AML-193 (cell line): ENCODE measurements at places on chromosomes 12 and 14.
A peak's percentile ranks its signal among the peaks of the same experiment; 100 is the strongest.

GRCh38 chr14:71089971-71090370 is 182.7 kb downstream of the PCNX1 start:
- no peak for DNase-seq

DNA sequence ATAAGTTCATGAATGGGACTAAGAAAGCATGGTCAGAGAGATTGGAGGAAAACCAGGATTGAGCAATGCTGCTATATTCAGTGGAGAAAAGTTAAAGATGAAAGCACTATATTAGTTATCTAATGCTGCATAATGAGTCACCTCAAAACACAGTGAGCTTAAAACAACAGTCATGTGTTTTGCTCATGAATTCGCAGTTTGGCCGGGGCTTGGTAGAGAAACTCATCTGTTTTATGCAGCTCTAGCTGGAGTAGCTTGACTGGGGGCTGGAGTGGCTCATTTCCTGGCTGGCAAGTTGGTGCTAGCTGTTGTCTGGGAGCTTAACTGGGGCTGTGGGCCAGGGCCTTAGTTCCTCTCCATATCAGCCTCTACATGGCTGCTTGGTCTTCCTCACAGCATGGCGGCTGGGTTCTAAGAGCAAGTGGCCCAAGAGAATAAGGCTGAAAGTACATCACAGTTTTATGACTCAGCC is 90.1 kb downstream of the ADCK1 start:
- DNase-seq = no peak

GRCh38 chr12:74393272-74393671 is 144.4 kb upstream of the ATXN7L3B start:
- no peak for DNase-seq

DNA sequence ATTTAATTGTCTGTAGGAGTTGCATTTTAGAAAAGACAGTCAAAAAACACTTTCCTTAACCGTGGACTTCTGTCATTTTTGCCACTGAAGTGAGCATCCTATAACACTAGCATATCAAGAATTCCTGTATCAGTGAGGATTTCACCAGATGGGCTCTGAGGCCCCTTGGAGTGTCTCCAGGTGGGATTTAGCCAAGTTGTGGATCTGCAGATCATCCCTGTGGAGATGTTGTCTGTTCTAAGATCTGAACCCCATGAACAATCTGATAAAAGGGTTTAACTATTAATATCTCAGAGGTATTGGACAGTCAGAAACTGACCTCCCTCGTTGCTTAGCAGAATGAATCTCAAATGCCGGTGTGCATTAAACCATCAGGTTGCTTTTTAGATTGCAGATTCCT is 165.0 kb upstream of the SRRM4 start:
- no peak for DNase-seq

- no peak for DNase-seq
These were observed 10.9 kb upstream of the MYH7 start for GRCh38 chr14:23446291-23446851.

DNA sequence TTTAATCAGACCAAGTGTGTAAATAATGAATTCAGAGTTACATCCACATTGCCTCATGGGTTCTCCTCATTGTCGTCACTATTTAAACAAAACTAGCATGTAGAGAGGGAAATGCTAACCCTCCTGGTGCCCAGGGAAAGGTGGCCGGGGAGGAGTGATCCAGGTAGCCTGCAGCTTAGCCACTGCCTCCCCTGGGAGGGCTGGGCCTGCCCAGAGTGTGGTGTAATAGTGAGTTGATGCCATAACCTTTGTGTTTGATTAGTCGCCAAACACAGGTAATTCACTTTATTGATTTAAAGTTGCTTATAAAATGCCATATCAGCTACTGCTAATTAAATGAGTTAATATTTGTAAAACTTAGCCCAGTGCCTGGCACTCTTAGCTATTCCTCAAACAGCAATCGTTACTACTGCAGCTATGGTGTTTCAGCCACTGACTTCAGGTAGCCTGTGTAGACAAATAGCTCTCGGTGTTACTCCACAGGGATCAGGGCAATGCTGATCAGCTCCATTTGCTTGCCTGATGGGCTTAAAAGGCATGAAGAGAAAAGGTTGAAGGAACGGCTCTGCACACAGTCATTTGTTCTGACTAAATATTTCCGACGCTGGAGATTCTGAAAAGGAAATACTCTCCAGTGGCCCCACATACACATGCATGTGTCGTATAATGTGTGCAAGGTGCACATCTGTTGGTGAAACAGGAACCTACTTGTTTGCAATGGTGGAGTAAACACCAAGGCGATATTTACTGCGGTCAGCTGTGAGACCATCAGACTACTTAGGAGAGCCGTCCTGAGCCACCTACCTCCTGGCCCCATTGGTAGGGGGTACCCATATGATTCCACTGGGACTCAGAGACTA is 45.7 kb upstream of the PRMT8 start:
- no peak for DNase-seq

DNA sequence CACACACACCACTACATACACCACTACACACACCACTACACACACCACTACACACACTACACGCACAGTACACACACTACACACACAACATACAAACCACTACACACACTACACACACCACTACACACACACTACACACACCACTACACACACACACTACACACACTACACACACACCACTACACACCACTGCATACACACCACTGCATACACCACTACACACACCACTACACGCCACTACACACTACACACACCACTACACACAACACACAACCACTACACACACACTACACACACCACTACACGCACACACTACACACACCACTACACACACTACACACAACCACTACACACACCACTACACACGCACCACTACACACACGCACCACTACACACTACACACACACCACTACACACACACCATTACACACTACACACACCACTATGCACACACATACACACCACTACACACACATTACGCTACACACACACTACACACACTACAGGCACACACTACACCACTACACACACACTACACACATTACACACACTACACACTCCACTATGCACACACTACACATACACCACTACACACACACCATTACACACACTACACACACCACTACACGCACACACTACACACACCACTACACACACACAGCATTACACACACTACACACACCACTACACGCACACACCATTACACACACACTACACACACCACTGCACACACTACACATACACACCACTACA is 12.5 kb downstream of the NOC4L start:
- DNase-seq = no peak

DNA sequence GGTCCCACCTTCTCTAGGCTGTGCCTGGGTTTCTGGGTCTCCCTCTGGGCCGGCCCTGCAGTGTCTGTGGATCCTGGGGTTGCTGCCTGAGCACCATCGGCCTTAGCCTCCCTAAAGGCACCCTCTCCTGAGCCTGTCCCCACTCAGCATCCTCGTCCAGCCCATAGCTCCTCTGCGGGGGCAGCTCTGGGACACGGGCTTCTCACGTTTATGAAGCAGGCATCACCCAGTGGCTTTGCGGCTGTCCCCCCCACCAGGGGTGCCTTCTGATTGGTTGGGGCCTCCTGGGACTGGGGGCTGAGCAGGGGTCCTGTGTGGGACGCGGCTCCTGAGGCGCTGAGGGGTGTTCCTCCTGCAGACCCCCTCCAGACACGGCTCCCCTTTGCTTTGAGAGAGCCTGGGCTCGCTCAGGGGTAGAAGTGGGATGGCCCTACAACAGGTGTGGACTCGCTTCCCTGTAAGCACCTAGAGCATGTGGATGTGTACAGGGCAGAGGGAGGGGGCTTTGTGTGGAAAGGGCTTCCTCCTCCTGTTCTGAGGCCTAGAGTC is 10.7 kb downstream of the ULK1 start:
- DNase-seq = no peak

- peak; percentile 13 for DNase-seq
These were observed 2.1 kb upstream of the ATXN7L3B start for GRCh38 chr12:74535536-74535935.

DNA sequence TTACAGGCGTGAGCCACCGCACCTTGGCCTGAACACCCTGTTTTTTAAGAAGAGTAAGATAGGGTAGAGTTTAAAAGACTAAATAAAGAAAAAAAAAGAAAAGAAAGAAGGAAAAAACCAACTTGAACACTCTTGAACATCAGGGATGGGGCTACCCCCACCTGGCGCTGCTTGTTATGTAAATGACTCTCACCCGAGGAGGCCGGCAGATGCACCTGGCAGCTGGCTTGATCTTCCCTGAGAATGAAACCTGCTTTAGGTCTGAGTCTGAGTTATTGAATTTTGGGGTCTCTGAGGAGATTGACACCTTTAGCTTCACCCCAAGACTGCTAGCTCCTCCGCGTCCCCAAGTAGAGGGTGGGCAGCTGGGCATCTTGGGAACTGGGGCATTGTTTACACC is 15.5 kb upstream of the MEG3 start:
- no peak for DNase-seq

- no peak for DNase-seq
These were observed 19.1 kb downstream of the FBRSL1 start for GRCh38 chr12:132508860-132509732.

DNA sequence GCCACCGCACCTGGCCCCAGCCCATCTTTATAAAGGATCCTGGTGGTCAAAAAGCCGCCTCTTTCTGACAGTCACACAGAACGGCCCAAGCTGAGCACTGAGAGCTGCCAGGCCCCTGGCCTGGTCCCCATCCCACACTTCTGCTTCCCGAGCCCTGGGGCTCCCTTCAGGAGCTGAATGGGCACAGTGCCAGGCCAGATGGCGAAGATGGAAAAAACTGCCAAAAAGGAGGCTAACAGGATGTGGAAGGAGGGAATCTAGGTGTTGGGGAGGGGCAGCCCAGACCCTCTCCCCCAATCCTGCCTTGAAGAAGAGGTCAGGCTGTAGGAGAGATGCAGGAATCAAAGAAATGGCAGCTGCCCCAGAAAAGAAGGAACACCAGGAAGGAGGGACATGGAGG is 5.0 kb downstream of the LPAR5 start:
- no peak for DNase-seq

- DNase-seq = no peak
These were observed 104.7 kb downstream of the PRMT8 start for GRCh38 chr12:3595721-3596120.

- DNase-seq = no peak
These were observed 193 bp downstream of the ACACB start for GRCh38 chr12:109116611-109116949.

DNA sequence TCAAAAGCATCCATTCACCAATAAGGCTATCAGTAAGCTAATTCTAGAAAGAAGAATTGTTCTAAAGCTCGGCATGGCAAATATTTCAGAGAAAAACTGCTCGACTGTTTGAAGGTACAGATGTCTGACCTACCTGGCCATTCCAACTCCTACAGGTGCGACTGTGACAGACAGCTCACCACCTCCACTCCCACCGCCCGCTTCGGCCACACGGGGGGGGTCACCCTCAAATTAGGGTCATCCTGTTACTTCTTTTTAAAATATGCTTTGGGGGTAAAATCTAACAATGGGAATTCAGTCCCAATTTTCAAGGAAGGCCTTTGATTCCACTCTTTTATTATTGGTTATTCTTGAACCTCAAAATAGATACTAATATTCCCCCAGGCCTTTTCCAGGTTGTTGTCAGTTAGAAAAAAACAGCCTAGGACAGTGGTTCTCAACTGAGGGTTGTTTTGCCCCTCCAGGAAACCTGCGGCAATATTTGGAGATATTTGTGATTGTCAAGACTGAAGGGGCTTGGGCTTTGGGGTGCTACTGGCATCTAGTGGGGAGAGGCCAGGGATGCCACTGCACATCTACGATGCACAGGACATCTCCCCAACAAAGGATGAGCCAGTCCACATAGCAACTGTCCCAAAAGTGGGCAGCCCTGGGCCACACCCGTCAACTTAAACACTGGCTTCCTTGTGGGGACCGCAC is 81.2 kb downstream of the BCL11B start:
- DNase-seq = no peak

GRCh38 chr12:106705971-106706370 is 68.5 kb upstream of the RIC8B start:
- DNase-seq = no peak

DNA sequence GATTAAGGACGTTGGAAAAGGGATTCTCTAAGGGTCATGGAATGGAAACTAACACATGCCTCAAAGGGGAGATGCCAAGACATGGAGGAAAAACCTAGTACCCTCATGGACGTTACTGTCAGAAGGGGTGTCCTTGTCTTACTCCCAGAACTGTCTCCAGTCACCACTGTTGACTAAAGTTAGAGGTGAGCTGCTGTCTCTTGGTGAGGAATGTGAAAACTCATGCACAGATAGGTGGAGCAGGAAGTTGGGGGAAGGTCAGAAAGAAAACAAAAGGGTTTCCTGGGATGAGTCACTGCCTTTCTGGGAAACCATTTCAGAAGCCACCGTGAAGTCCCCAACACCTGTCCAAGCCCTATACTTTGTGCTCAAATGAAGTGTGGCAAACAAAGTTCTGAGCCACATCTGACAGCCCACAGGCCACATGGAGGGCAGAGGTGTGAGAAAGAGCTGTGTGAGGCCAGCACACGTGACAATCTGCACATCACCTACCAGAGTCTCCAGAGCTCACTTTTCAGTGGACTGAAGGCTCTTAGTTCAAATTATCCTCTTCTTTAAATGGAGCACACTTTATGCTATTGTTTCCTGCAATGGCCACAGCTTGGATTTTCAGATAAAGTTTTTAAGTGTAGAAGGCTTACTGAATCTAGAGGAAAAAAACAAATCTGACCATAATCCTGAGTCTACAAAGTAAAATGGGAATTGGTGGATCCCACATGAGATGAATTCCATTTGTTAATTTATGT is 92.9 kb upstream of the EGLN3 start:
- DNase-seq = no peak

DNA sequence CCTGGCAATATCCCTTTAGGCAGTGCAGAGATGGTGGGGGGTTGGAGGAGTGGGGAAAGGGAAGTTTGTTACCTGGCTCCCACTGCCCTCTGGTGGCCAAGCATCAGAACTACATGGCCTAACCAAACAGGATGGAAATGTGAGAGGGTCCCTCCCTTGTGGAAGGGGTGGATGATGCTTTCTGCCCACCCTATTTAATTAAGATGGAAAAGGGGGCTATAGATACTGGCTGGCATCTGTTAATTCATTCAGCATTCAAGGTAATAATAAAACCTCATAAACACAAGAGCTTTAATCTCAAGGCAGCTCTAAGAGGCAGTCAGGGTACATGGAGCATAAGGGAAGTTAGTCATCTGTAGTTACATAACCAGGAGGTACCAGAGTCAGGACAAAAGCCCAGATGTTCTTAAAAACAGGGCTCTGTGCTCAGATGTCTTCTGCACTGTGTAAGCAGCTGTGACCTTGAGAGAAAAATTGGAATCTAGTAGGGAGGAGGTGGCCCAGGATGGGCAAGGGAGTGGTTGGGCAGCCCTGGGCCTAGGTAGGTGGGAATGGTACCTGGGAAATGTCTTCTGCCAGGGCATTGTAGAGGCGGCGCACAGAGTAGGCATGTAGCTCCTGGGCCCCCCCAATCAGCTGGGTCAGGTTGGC is 4.6 kb downstream of the AP1G2 start:
- peak; percentile 32 for DNase-seq

GRCh38 chr12:4780641-4781611 is 60.7 kb downstream of the GALNT8 start:
- DNase-seq = no peak

GRCh38 chr12:132511516-132512196 is 21.7 kb downstream of the FBRSL1 start:
- no peak for DNase-seq

- no peak for DNase-seq
These were observed 134.7 kb upstream of the GSC start for GRCh38 chr14:94904636-94905035.

- DNase-seq = no peak
These were observed 27.6 kb downstream of the GALNT4 start for GRCh38 chr12:89497005-89497404.
